ENCODE measurements at places on chromosomes 6 and 20. TPM values are rescaled to one million over a fixed set of nuclear protein-coding genes. Genes with fewer than 3 reads are reported as not detected.

DNA sequence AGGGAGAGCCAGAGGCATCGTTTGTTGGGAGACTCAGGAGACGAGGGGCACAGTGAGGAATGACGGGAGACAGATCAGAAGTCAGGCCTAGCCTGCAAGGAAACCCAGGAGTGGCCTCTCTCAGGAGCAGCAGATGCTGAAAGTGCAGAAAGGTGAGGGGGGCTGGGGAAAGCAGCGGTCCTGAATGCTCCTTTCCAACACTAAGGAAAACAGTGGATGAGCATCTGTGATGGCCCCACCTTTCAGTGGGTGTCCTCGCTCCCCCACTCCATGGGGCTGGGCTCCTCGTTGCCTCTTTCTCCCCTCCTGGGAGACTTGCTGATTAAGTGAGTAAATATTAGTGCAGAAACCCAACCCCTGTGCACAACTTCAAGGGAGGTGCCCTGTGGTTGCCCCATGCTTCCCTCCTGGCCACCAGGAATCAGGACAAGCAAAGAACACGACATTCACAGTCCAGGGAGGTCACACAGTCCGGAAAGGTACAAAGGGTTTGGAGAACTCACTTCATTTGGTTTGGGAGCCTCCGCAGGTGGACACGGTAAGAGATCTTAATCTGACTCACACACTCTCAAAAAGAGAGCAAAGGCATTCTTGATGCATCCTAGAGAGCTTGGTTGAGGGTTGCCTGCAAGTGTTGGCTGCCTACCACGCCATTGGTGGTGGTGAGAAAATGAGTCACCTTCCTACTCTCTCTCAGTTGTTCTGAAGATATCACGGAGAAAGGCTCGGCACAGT lies 9.7 kb upstream of the BPIFB1 start:
- no peak overlapping the region for H3K4me3 ChIP-seq
- H3K27ac ChIP-seq = no peak overlapping the region
- H3K36me3 ChIP-seq = no peaks in the 10 kb centered on the region
- H3K4me1 ChIP-seq = peaks cover 5% of the 10 kb centered on the region

GRCh38 chr6:122994256-122994655 lies 1.8 kb upstream of the CLVS2 start:
- no peak for ATAC-seq
- H3K36me3 ChIP-seq = no peaks in the 10 kb centered on the region
- H3K4me3 ChIP-seq = no peak overlapping the region

GRCh38 chr20:5205348-5206210 lies 78.8 kb downstream of the CDS2 start:
- peak; percentile 95 for ATAC-seq
- no peaks in the 10 kb centered on the region for H3K27me3 ChIP-seq
- no peak overlapping the region for H3K27ac ChIP-seq
- peaks cover 4% of the 10 kb centered on the region for H3K36me3 ChIP-seq
- H3K4me3 ChIP-seq = no peak overlapping the region

GRCh38 chr20:36205026-36205425 lies 31.3 kb upstream of the AAR2 start:
- no peak for ATAC-seq
- no peak overlapping the region for H3K4me3 ChIP-seq
- H3K27me3 ChIP-seq = peaks cover 4% of the 10 kb centered on the region
- peaks cover 4% of the 10 kb centered on the region for H3K4me1 ChIP-seq
- no peak overlapping the region for H3K27ac ChIP-seq

DNA sequence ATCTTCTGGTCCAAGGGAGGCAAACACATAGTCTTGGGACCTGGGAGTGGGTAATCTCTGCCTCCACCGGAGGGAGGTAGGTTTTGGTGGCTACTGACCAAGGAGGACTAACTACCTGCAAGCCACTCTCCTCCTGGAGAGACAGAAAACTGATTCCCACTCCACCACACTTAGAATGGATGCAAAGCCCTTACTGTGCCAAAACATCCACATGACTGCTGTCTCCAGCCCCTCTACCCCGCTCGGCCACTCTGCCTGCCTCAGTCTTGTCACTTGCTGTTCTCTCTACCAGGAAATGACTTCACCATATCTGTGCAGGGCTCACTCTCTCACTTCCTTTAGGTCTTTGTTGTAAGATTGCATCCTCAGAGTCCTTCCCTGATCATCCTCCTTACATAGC lies 129.5 kb upstream of the ARG1 start:
- peak overlapping the region; percentile 81 for H3K4me3 ChIP-seq
- H3K27me3 ChIP-seq = no peaks in the 10 kb centered on the region
- peak; percentile 93 for ATAC-seq
- peaks cover 18% of the 10 kb centered on the region for H3K4me1 ChIP-seq

DNA sequence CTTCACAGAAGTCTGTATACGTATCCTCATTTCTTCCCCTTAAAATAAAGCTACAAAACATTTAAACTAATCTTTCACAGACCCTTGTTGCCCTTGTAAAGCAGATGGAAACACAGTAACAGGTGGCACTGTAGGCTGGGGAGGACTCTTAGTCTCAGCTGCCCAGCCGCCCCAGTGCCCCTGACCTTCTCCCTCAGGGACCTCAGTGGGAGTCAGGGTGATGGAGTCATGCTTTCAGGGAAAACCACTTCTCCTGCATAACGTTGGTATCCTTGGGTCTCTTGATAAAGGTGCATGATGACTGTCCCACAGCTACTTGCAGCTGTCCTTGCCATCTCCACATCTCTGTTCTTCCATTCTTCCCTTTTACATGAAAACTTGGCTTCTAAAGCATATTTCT lies 198.6 kb downstream of the CDKAL1 start:
- H3K27ac ChIP-seq = no peak overlapping the region
- no peak for ATAC-seq
- peaks cover 16% of the 10 kb centered on the region for H3K4me1 ChIP-seq
- H3K27me3 ChIP-seq = no peaks in the 10 kb centered on the region
- peaks cover 17% of the 10 kb centered on the region for H3K36me3 ChIP-seq

DNA sequence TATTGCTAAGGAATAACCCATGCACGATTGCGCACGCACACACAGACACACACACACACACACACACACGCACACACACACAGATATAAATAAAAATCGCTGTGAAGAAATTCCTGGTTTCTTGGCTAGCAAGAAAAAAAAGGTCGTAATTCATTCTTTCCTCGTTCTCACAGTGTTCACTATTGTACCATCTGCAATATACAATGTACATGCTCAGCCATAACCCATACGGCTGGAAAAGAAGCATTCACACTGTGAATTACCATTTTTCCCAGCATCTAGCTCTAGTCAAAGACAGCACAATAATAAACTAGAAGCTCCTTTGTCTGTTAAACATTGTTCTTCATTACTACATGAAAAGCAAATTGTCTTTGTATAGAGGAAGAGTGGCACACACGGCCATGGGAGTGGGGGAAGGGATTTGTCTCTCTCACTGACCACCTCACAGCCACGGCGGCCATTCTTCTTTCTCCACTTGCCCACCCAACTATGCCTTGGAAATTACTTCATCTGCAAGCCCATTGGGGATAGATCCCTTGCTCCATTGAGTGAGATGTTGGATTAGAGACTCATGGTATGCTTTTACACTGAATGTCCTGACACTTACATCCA lies 115.3 kb upstream of the ID4 start:
- H3K27me3 ChIP-seq = no peaks in the 10 kb centered on the region
- no peak overlapping the region for H3K27ac ChIP-seq
- H3K4me1 ChIP-seq = no peaks in the 10 kb centered on the region
- no peak overlapping the region for H3K4me3 ChIP-seq
- H3K36me3 ChIP-seq = no peaks in the 10 kb centered on the region
- ATAC-seq = no peak

GRCh38 chr6:129475477-129476247 lies 234.3 kb downstream of the ARHGAP18 start:
- H3K27ac ChIP-seq = no peak overlapping the region
- ATAC-seq = no peak
- H3K4me1 ChIP-seq = no peaks in the 10 kb centered on the region
- no peaks in the 10 kb centered on the region for H3K36me3 ChIP-seq
- no peaks in the 10 kb centered on the region for H3K27me3 ChIP-seq

DNA sequence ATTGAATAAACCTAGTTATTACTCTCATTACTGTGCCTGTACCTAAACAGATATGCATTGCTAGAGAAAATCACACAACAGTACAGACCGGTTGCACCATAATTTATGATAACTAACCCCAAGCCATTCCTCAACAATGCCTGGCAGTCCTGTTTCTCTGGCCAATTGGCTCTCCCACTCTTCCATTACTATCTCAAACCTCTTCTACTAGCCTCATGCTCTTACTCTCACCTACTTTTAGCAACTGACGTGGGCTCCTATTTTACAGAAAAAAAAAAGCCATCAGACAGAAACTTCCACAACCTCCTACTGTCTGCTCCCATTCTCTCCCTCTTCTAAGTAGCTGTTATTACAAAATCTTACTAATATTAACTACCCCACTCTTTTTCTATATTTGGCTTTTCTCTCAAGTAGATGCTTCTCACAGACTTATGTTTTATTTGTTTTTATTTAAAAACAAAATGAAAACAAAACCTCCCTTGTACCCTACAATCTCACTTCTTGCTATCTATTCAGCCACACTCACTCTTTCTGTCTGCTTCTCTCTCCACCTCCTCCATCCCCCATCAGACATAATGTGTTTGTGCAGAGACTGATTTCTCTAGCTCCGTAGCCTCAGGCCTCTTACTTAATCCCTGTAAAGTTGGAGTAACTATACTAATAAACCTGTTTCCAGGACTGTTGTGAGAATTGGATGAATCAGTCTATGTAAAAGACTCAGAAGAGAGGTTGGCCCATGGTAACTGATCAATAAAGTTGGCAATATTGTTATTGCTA lies 9.1 kb downstream of the GOPC start:
- peaks cover 52% of the 10 kb centered on the region for H3K36me3 ChIP-seq
- no peak overlapping the region for H3K4me3 ChIP-seq
- H3K4me1 ChIP-seq = peaks cover 14% of the 10 kb centered on the region
- no peak overlapping the region for H3K27ac ChIP-seq

- peaks cover 3% of the 10 kb centered on the region for H3K27me3 ChIP-seq
- no peak overlapping the region for H3K4me3 ChIP-seq
- no peak for ATAC-seq
- peaks cover 6% of the 10 kb centered on the region for H3K4me1 ChIP-seq
- H3K27ac ChIP-seq = no peak overlapping the region
Observed at GRCh38 chr6:47247227-47247797, 62.4 kb downstream of the TNFRSF21 start.

DNA sequence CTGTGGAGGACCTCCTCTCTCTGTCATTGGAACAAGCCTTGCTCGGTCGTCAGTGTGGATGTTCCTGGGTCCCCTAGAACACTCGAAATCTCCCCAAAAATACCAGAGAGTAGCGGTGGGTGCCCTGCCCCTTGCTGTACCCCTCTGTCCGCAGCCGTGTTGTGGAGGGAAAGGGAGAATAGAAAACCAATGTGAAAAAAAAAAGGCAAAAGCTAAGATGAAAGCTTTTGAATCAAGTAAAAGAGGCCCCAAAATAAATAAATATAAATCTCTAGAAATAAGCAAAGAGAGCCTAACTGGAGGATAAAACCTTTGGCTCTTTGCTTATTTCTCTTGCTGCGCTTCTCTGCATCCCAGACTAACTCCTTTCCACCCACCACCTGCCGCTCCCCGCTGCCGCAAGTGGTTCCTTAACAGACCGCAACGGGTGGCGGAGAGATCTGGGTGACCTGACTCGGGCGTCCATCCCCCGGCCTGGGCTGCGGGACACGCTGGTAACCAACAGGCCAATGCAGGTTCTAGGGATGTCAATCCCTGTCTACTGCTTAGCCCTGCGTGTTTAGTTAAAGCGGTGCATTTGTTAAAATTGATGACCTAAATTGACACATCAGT lies 110.0 kb downstream of the GPX5 start:
- no peaks in the 10 kb centered on the region for H3K36me3 ChIP-seq
- H3K27me3 ChIP-seq = peaks cover 74% of the 10 kb centered on the region
- ATAC-seq = no peak
- H3K27ac ChIP-seq = no peak overlapping the region
- peak overlapping the region; percentile 3 for H3K4me3 ChIP-seq
- H3K4me1 ChIP-seq = peaks cover 4% of the 10 kb centered on the region

The SIRPA gene
- 0.05 TPM for total RNA-seq

The FKBP5 gene
- 39.9 TPM for total RNA-seq

The SLC35D3 gene
- total RNA-seq = not detected

The SNX21 gene
- 2.2 TPM for total RNA-seq

The NRN1 gene
- 14.7 TPM for total RNA-seq
